ENCODE measurements at places on chromosomes 5 and 9.

GRCh38 chr9:101140764-101141163, 112.2 kb downstream of the PLPPR1 start:
- DNase-seq, result no peak

- DNase-seq, result no peak
Observed at GRCh38 chr5:151076616-151077015, 4.2 kb downstream of the TNIP1 start.

DNA sequence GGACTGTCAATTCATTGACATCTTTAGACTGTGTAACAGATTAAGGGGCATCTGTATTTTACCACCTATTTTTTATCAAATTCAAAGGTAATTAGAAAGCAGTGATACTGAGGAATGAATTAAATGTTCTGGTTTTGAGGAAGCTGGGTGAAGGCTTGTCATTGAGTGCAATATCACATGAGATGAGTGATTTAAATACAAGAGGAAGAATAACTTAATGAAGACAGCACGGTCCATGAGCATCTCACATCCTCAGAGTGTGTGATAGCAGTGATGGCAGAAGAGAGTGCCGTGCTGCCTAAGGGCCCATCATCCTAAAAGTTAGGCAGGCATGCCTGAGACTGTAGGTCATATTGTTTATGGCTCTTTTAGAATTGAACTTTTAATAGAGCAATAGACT, 263.3 kb downstream of the MAST4 start:
- no peak for DNase-seq

DNA sequence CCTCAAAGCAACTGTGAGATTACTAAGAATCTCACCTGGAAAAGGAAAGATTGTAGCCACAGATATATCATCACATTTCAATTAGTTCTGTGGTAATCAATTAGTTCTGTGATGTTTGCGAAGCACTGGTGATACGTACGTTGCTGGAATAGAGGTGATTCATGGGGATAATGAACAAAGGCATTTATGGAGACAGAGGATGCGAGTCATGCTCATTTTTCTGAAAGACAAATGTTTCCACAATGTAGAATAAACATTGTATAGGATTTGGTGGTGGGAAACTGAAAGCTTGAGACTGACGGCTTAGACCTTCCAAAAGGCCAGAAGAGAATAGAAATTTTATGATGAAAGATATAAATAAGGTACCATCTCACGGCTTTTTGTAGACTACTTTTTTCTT, 507.3 kb upstream of the TYRP1 start:
- DNase-seq, result peak; percentile 53

- DNase-seq, result no peak
Observed at GRCh38 chr9:124216474-124217176, 41.1 kb upstream of the NEK6 start.
